Vagina (tissue), 2 donors: ENCODE measurements at places on chromosomes 4 and X. TPM values are rescaled to one million over a fixed set of nuclear protein-coding genes. Genes with fewer than 3 reads are reported as not detected.

GRCh38 chrX:16970977-16971376 is 24.5 kb downstream of the REPS2 start:
- DNase-seq = no peak

The MAP3K15 gene
- total RNA-seq = 0.25 TPM

The TCEAL2 gene
- total RNA-seq = 14.7 TPM

DNA sequence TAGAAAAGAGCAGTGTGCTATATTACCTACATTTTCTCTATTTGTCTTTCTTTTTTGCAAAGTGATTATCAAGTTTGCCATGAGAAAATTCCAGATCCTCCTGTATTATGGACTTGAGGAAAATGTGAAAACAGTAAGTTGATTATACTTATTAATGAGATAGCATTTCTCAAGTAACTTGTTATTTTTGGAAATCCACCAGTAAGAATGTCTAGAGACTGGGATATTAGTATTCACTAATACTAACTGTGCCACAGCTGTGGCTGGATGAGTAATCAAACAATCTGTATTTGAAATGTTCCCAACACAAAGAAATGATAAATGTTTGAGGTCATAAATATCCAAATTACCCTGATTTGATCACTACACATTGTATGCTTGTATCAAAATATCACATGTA is 147.0 kb upstream of the CTSO start:
- no peak for DNase-seq

- DNase-seq = no peak
Measured at GRCh38 chr4:108337923-108338322, 169.2 kb upstream of the LEF1 start.

GRCh38 chr4:170243662-170244288 is 154.0 kb upstream of the AADAT start:
- DNase-seq = no peak

DNA sequence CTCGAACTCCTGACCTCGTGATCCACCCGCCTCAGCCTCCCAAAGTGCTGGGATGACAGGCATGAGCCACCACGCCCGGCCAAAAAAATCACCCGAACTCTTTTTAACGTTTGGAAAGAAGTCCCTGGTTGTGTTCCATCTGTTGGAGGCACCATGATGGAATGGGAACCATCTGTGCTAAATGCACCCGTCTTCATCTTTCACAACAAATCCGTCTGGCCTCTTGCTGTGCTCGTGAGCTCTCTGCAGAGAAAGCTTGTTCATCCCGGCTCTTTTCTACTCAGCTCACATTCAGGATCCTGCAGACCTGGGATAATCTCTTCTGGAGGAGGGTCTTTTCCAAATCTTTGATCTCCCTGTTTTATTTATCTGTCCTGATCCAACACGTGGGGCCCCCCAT is 188.8 kb downstream of the CRLF2 start:
- no peak for DNase-seq

The UCP1 gene
- total RNA-seq = not detected

DNA sequence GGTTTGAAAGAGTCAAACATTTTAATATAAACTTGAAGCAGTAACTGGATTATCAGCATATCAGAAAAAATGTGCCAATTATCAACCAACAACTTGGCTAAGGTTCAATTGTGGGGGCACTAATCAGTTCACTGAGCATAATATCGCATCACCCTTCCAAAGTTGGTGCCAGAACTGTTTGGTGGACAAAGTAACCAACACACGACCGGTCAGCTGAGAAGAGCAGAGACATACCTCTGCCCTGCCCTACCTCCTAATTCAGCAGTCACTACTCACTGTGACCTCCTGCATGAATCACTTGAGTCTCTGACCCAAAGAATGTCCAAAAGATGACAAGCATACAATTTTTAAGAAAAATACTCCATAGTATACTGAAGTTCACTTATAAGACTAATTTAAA is 53.2 kb downstream of the TSPAN5 start:
- DNase-seq = no peak

DNA sequence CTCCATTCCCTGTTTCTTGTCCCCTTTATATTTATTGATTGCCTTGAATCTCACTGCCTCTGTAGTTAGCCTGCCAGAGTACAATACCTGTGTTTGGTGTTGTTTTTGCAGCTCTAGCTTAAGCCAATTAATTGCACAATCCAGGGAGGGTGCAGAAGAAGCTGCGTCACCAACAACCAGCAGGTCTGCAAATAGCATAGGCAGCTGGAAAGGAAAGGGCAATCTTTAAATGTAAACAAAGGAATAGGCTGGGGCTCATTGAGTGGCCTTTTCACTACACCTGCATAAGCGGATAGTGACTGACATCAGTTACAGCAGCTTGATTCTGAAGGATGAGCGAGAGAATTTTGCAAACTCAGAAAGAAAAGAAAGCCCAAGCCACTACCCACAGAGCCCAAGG is 106.8 kb upstream of the RAI2 start:
- DNase-seq = no peak

- DNase-seq = no peak
Measured at GRCh38 chr4:182384631-182385091, 141.5 kb downstream of the TENM3 start.

DNA sequence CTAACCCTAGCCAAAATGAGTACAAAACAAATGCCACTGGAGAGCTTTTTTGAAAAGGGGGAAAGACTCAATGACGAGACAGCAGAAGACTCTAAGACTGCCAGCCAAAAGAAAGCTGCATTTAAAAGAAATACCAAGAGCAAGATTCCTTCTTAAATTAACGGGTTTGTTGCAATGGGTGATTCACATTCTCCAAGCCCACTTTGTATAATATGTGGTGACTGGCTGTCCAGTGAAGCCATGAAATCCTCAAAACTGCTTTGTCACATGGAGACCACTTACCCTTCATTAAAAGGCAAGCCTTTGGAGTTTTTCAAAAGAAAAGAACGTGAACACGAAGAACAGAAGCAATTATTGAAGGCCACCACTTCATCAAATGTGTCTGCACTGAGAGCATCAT is 68.2 kb downstream of the MRPL1 start:
- no peak for DNase-seq

DNA sequence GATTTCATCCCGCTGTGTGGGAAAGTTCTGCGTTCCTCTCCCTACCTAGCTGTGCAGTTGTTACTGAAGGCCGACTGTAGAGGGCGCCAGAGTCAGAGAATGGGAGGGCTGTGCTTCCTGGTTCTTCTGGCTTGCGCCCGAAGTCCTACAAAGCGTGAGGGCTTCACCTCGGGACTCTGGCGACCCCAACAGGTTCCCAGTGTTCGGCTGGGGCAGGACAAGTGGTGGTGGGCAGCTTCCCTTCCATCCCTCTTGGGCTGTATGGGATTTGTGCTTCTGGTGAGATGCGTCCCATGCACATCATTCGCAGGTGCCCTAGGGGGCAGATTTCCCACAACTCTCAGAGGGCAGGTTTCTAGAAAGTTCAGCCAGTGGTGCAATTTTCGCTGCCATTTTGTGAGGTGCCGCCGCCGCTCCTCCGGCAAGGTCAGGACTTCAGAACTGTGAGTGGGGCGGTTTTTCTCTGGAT is 27.3 kb downstream of the CT45A1 start:
- no peak for DNase-seq

The HADH gene
- 30.9 TPM for total RNA-seq

The SLC6A14 gene
- 10.1 TPM for total RNA-seq

The SMPX gene
- not detected for total RNA-seq

DNA sequence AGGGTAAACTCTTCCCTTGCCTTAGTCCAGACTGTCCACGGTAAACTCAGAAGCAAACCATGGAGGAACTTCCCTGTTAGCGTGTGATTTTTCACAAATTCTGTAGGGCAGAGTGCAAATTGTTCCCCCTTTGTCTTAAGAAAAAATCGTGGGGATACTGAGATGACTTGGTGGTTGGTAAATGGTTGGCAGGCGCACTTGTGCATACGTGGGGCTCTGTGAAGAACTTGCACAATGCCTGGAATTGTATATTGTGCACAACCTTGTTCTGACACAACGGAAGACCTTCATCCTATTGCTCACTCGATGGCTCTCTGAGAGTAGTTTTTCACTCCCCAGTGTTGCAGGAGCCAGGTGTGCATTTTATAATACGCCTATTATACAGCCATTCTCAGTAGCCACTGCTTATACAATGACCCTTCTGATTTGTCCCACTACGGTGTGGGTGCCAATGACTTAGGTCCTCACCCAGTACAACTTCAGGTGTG is 150.0 kb downstream of the SPRY1 start:
- no peak for DNase-seq

DNA sequence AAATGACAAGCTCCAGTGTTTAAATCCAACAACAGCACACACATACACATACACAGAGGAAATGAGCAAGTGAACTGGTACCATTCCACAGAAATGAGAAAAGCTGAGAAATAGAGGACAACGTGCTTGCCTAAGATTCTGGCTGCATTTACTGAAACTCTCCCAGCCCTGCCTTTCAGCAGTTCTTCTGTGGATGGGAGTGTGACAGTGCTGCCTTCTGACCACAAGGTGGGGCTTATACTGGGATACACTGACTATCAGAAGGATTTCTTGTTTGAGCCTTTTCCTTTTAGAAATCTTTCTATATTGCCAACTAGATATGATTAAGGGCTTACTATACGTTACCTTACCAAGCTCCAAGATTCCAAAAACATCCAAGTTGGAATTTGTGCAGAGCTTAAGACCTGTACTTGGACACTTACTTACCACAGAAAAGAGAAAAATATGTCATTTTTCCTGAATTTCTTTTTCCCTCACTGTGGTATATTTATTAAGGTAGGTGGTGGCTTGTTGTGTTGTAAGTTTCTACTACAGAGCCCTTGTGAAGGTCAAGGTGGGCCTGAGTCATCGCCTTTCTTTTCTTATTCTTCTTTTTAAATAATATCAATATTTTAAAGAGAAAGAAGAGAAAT is 10.7 kb upstream of the CXCL8 start:
- no peak for DNase-seq

DNA sequence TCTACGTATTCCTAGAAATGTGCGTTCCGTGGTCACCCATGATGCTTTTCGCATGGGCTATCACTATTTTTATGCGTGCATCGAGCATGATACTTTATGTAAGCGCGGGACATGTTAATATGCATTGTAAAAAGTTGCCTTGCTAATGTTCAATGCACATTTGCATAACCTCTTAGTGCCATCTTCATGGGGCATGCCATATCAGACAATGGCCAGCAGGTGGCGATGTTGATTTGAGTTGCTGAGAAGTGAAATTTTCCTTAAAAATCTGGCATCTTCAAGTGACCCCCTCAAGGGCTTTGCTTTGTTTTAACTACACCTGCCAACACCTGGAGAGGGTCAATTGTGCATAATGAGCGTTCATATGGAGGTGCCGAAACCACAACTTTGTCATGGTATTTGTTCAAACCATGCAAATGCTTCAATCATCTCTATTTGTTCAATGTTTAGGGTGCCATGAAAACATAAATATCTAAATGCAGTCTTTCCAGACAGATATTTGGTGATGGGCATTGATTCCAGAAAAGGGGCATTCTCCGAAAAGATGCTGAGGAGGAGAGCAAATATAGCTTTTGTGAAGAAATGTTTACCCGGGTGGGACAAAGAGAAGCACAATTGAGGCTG is 833.9 kb upstream of the PRKX start:
- DNase-seq = no peak

The EDA gene
- total RNA-seq = 6.1 TPM
